H1 (cell line): ENCODE measurements at places on chromosomes 12 and 14. TPM values are rescaled to one million over a fixed set of nuclear protein-coding genes. Genes with fewer than 3 reads are reported as not detected.

DNA sequence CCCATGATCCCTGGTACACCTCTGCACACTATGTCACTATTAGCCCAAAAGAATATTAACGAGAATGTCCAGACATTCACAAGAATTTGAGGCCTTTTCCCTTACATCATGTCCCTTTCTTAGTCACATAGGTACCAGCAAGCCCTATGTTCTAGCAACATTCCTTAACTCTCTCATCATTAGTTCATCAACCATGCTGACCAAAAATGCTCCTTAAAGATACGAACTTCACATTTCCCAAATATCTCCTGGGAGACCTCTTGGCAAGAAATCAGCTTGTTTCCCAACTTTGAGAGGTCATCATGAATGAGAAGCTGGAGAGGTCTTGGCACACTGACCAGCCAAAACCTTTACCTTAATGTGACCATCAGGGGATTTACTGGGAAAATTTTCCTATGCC, 4.6 kb downstream of the SALL2 start:
- no peak for DNase-seq

GRCh38 chr14:50657753-50658152, 10.4 kb downstream of the SAV1 start:
- DNase-seq, result no peak

- DNase-seq, result no peak
Observed at GRCh38 chr12:69039911-69040310, 106.9 kb upstream of the CPM start.

GRCh38 chr12:13181375-13182070, 15.0 kb upstream of the EMP1 start:
- DNase-seq, result no peak

DNA sequence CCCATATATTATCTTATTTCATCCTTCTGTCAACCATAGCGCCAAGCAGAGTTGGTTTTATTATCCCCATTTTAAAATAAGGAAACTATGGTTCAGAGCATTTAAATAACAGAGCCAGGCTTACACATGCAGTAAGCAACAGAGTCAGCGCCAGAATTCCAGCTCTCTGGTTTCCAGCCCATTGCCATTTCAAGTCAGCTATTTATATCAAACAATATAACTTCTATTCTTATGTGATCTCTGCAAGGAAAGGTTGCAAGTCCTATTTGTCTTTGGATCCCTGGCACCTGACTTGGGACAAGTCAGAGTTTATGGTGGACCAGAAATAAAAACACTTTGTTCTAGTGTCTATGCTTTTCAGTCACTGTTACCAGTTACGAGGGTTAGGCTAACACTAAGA, 174.1 kb upstream of the EEA1 start:
- DNase-seq, result no peak

DNA sequence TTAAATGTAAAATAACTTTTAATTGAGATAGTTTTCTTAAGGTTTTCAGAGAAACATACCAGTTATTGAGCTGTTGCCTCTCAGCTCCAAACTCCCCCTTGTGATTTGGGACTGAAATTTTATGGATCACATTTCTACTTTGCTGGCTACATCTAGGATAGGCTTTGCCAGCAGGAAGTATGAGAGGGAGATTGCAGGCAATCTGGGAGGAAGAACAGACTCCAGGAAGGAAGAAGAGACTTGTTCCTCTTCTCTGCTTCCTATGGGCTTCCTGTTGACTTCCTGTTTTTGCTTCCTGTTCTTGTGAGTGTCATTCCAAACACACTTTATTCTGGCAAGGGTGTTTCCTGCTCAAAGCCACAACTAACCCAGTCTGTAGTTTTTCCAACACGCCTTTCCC, 312.9 kb downstream of the ITPR2 start:
- no peak for DNase-seq

DNA sequence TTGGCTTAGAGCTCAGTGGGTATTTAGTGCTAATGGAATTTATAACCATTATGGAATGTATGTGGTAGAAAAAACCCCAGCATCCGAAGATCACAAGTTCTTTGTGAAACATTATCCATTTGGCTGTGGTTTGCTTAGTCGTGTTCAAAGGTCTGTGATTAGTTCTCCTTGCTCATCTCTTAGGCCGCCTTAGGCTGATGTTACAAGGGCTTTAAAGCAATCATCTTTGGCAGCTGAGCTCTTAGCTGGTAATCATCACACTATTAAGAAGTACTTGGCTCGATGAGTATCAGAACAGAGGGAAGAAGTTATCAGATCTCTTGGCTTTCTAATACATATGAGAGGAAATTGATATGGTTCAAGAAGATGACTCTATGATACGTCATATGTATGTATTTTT, 124.1 kb upstream of the E2F7 start:
- DNase-seq, result no peak

GRCh38 chr12:132366341-132366861, 37.0 kb upstream of the GALNT9 start:
- DNase-seq, result no peak

- no peak for DNase-seq
Observed at GRCh38 chr12:11896417-11896929, 174.3 kb upstream of the BCL2L14 start.

DNA sequence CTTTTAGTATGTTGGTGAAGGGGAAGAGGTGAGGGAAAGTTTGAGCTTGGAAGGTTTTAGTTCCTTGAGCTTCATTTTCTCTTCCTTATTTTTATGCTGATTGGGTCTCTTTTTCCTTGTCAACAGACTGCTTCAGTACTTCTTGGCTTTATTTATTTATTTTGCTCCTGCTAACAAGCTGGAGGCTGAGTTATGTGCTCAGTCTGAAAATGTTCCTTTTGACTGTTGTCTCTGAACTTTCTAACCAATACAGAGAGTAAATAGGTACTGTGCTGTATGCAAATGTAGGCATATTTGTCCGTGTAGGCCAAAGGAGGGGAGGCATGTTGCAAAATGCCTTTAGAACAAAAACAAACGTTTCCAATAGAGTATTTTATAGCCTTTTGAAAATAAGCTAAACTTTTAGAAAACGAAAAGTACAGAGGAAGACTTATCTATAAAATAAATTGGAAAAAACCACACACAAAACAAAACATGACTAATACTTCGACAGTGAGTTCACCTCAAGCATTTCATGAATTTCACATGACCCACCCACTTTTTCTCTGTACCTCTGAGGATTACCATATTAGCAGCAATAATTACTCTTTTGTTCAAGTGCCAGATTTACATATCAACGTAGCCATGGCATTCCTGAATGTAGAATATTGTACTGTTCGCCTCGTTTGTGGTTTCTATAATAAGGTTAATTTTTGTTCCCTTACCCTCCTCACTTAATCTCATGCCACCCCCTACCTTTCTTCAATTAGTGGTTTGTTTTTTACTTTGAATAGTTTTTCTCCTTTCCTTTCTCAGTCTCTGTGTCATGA, 4.7 kb upstream of the CREBL2 start:
- no peak for DNase-seq

Gene FUT8
- 25.1 and 25.3 TPM in 2 replicates for total RNA-seq

Gene KCNA5
- 0.11 and 0.20 TPM in 2 replicates for total RNA-seq

Gene XPOT
- total RNA-seq, result 160 and 176 TPM in 2 replicates

Gene MYF6
- total RNA-seq, result not detected in 2 replicates
